ENCODE measurements at places on chromosomes 3 and 15. TPM values are rescaled to one million over a fixed set of nuclear protein-coding genes. Genes with fewer than 3 reads are reported as not detected.

- DNase-seq = no peak
These were observed 43.7 kb upstream of the ROPN1 start for GRCh38 chr3:124035463-124036121.

The RARRES1 gene
- 568 TPM for total RNA-seq

The RPL14 gene
- total RNA-seq = 547 TPM

The HTR3D gene
- not detected for total RNA-seq

- no peak for DNase-seq
These were observed 608.8 kb downstream of the ROBO2 start for GRCh38 chr3:77648664-77649063.

- no peak for DNase-seq
These were observed 127.0 kb downstream of the CHSY1 start for GRCh38 chr15:101124731-101125451.

DNA sequence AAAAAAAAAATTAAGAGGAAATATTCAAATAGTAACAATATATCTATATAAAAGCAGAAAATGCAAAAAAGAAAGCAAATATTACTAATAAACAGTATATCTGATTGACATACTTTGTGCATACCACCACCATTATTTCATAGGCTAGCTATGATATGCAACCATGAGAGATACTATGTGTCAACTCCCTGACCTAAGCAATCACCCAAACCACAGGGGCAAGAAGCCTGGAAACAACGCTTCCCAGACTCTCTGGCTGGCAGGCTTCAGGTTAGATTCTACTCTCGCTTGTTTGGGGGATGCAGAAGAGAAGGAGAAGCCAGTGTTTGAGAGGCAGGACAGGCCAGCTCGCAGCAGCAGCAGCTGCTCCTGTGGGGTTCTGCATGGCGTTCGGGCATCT is 169.3 kb upstream of the TPM1 start:
- DNase-seq = no peak

The A4GNT gene
- total RNA-seq = not detected

DNA sequence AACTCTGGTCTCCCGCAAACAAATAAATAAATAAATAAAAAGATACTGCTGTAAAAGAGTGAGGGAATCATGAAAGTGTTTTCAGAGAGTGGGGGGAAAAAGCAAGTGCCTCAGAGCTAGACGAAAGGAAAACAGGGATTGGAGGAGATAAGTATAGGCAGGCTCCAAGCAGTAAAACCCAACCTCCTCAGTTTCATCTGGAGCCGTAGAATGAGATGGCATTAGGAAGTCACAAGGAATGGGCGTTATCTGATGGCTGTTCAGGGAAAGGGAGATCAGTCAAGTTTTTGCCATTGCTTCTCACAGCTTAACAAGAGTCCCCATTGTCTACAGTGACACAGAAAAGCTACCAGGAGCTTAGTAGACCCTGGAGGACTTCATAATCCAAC is 451.5 kb upstream of the PPP2R3A start:
- no peak for DNase-seq

DNA sequence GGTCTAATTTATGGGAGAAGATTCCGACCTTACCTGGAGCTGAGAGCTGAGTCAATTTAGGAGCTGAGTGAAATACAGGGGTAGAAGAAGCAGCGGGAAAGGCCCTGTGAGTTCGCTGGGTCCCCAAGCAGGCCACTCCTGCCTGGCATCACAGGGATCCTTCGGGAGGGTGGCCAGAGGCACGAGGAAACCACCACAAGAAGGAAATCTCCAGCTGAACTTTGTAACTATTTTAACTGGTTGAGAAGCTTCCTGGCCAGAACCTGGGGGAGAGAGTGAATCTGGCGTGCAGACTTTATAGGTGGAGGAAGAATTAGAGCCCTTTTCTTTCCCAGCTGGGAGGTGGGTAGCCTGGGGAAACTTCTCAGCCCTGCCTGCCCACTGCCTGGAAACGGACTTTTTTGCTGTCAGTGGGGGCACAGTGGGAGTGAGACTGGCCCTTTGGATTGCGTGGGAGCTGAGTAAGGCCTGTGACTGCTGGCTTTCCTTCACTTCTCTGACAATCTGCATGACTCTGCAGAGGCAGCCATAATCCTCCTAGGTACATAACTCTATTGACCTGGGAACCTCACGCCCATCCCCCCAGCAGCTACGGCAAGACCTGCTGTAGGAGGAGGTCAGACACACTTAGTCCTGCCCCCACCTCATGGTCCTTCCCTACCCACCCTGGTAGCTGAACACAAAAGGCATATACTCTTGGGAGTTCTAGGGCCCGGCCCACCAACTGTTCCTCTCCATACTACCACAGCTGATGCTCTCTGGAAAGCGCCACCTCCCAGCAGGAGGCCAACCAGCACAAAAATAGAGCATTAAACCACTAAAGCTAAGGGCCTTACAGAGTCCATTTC is 340.7 kb downstream of the CNTN3 start:
- DNase-seq = no peak

The IQCH gene
- total RNA-seq = 6.6 TPM

GRCh38 chr3:144549166-144549565 is 577.5 kb downstream of the DIPK2A start:
- no peak for DNase-seq

- DNase-seq = no peak
These were observed 191.8 kb downstream of the FAM43A start for GRCh38 chr3:194877291-194878119.

The TOMM70 gene
- 59.7 TPM for total RNA-seq

DNA sequence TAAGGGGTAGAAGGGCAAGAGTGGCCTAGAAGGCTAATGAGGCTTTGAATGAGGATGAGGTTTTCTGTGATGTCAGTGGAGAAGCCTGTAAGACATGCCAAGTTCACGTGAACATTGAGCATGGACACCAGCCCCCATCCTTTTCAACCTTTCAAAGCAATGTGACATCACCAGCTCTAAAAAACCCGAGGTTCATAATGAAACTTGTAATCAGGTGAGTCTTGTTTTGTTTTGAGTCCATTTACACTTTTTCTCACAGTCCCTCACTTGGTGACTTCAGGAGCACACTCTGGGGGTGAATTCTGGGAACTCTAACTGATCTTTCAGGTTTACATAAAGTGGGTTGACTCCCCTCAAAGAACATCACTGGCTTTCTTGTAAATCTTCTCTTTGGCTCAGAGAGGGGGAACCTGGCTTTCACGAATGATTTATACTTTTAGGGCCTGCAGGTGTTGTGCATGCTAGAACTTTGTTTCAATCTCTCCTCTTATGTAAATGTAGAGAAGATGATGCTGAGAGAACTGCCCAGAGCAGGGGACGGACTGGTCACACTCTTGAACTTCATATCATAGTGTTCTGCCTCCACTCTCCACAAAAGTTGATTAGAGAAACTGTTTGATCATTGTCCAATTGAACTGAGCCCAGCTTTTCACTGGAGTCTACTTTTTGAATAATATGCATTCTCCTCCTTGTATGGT is 224.7 kb upstream of the SATB1 start:
- no peak for DNase-seq

- DNase-seq = peak; percentile 34
These were observed 2.1 kb downstream of the SLC41A3 start for GRCh38 chr3:126081618-126082361.

The GRK7 gene
- total RNA-seq = 0.33 TPM

GRCh38 chr3:60829058-60829457 is 422.2 kb downstream of the FHIT start:
- DNase-seq = no peak

The DZIP1L gene
- total RNA-seq = 34.4 TPM

The IMP3 gene
- total RNA-seq = 194 TPM

- DNase-seq = no peak
These were observed 82.6 kb upstream of the PLXND1 start for GRCh38 chr3:129689036-129689435.

- DNase-seq = no peak
These were observed 66.2 kb downstream of the SCN11A start for GRCh38 chr3:38985581-38985980.

- no peak for DNase-seq
These were observed 61.5 kb downstream of the HOMER2 start for GRCh38 chr15:82890995-82891390.

DNA sequence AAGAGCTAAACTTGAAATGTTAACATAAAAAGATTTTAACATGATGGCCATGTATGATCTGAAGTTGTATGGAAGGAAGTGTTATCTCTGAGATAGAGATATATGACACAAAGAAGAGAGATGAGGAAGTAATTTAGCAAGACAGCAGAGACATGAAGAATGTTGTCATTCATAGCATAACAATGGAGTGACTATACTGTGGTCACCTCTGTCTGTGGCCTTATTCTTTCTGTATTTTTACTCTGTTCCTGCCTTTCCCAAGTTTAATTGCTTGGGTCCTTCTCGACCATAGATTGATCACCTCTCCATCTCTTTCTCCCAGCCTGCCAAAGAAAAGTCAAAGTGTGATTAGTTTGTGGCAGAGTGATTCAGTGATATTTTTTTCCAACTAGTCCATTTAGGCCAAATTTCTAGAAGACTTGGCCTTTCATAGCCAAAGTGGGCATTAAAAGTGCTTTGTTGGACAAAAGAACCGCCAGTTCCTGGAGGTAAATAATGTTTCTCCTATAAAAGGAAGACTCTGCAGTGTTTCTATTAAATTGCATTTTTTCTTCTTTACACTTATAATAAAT is 711.9 kb downstream of the CADM2 start:
- DNase-seq = no peak

GRCh38 chr3:144516026-144516425 is 544.4 kb downstream of the DIPK2A start:
- DNase-seq = no peak

The GPR149 gene
- total RNA-seq = not detected

DNA sequence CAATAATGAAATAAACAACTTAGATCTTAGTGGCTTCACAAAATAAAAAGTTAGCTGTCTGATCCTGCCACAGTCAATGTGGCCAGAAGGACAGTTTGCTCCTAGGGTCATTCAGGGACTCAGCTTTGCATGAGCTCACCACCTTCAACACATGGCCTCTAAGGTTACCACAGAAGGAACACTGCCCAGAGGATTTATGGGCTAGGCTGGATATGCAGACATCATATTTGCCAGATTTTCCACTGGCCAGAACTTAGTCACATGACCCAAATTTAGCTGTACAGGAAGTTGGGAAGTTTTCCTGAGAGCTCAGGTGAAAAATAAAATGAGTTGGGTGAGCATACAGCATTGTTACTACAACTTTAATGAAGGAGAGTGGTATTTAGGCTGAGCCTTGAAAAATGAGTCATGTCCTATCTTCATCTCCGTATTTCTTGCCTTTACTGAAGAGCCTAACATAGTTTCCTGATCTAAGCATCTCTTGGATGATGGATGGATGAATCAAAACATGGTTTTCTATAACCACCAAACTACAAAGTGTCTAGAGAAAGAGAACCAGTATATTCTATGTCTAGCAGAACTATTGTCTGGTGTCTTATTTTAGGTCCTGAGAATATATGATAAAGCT is 54.9 kb upstream of the TMEM108 start:
- DNase-seq = no peak

DNA sequence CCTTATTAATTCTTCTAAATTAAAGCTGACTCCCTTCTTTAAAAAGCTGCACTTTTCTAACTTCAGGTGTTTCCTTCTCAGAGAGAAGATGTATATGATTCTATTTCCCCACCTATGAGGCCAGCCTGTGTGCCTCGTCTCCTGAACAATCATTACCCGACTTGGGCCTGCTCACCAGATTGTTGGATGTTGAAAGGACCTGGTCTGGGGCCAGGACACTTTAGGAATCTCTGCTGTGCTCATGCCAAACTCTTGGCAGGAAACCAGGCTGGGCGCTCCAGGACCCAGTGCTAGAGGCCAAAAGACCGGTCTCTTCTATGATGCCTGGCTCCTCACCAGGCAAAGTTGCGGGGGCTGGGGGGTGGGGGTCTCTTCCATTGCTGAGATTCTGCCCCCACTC is 16.9 kb upstream of the LRRC31 start:
- DNase-seq = peak; percentile 58

GRCh38 chr3:46565607-46566039 is 479 bp downstream of the LRRC2 start:
- no peak for DNase-seq

The FSIP1 gene
- total RNA-seq = 0.32 TPM

DNA sequence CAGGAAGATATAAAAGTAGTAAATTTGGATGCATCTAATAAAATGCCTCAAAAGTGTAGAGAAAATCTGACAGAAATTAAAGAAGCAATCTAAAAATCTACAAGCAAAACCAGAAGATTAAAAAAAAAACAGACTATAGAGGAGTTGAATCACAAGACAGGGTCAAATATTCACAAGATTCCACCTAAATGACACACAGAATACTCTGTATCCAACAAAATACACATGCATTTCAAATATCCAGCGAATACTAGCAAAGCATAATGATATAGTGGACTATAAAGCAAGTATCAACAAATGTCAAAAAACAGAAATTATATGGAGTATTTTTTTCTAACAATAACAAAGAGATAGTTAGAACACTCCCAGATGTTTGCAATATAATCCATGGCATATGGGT is 20.5 kb upstream of the ACTC1 start:
- no peak for DNase-seq

The DUOXA2 gene
- total RNA-seq = not detected

The EBLN2 gene
- total RNA-seq = 4.2 TPM

DNA sequence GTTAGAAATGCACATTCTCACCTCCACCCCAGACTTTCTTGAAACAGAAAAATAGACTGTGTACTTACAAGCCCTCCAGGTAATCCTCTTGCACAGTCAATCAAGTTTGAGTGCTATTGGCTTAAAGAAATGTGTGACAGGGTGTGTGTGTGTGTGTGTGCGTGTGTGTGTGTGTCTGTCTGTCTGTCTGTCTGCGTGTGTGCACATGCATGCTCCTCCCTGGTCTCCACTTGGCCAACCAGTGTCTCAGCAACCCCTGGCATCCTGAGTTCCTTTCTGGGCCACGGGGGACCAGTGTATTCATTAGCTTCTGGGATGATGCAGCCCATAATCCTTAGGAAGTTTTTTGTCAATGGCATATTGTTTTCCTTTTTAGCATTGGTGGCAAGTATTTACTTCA is 128.8 kb upstream of the IL12A start:
- DNase-seq = no peak

GRCh38 chr3:88440701-88441100 is 290.9 kb downstream of the C3orf38 start:
- DNase-seq = no peak

DNA sequence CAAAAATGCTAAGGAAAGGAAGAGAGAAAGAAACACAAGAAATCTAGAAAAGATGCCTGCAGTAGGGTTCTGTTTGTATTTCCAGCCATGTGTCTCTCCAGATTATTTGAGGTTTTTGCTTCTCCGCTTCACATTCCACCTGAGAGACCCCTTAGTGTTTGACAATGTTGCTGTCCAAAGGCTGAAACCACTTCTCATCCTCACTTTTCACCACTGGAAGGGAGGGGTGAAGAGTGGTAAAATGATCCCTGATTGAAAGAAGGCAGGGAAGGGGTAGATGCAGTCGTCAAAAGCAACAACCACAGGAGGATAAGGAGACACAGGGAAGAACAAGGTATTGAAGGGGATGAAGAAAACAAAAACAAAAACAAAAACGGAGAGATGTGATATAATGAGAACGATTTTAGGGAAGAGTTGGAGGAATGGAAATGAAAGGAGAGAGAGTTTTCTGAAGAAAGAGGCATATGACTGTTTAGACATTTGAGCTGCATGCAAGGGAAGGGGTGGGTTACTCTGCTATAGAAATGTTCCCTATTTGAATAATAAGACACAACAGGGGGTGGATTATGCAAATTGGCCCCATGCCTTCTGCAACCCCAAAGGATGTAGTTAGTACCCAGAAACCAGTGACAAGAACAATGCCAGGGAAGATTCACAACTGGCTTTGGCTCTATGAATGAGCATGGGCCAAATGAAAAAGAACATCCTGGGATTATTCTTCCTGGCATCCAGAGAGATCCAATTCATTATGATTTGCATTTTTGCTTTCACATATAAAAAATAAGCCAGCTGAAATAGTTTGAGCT is 235.9 kb downstream of the GAP43 start:
- DNase-seq = no peak

Measured in breast epithelium (tissue), 4 donors.